ENCODE measurements at places on chromosomes 11 and 22.

GRCh38 chr11:12241401-12241800 is 131.0 kb downstream of the MICAL2 start:
- DNase-seq, result no peak

GRCh38 chr11:69270941-69271340 is 23.0 kb upstream of the MYEOV start:
- DNase-seq, result no peak

DNA sequence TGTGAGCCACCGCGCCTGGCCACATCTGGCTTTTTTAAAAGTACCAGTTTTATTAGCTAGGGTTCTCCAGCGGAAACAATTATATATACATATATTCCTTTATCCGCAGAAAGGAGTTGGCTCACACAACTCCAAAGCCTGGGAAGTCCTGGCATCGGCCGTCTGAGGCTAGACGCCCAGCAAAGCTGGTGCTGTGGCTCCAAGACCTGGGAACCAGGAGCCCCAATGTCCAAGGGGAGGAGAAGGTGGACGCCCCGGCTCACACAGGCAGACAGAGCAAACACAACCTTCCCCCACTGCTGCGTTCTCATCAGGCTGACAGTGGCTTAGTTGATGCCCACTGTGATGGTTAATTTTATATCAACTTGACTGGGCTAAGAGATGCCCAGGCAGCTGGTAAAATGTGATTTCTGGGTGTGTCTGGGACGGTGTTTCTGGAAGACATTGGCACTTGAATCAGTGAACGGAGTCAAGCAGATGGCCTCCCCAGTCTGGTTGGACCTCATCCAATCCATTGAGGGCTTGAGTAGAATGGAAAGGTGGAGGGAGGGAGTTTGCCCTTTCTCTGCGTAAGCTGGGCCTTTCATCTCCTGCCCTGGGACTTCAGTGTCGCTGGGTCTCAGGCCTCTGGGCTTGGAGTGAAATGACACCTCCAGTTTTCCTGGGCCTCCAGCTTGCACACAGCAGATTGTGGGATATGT is 904.4 kb downstream of the BRD1 start:
- DNase-seq, result no peak

DNA sequence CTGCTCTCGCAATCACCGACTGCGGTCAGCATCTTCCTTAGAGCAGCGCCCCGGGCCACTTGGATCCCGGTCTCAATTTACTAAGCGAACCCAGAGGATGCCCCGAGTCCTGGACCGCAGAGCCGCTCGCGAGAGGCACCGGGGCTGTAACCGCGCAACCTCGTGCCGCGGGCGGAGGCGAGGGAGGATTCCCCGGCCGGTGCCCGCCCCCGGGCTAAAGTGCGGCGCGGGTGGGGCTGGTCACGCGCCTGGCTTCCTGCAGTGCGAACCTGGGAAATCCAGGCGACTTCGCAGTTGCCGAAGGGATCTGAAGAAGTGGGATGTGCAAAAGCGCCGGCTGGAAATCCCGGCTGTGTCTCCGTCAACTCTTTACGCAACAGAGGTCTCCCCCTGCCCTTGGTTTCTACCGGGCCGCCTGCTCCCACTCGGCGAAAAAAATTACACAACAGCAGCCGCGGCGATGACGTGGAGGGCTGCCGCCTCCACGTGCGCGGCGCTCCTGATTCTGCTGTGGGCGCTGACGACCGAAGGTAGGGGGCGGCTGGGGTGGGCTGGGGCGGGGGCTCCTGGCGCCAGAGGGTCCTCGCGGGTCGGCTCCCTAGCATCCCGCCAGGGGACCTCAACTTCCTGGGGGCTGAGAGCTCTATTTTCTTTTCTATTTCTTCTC is at the start of gene NCR3LG1:
Gene NCR3LG1 (plus strand): TSS at position 291 of the 667 bp plus-strand sequence. CDS start 170 bp downstream, at position 461.
- DNase-seq, result peak; percentile 44

- no peak for DNase-seq
These were observed 18.0 kb downstream of the FLRT1 start for GRCh38 chr11:64053699-64054098.

DNA sequence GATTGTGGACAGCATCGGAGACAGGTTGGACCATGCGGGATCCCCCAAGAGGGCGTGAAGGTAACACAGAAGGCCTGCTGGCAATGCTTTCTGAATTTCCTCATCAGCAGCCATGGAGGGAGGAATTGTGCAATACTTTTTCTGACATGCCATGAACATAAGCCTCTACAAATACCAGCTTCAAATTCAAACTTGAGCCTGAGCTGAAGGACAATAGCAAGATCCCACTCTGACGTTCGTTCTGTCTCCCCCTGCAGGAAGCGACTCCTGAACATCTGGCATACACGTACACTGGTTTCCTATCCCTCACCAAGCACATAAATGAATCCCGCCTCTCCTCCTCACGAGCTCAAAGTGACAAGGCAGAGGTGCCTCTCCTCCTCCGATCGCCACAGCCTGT is 312.2 kb downstream of the BRD1 start:
- no peak for DNase-seq

DNA sequence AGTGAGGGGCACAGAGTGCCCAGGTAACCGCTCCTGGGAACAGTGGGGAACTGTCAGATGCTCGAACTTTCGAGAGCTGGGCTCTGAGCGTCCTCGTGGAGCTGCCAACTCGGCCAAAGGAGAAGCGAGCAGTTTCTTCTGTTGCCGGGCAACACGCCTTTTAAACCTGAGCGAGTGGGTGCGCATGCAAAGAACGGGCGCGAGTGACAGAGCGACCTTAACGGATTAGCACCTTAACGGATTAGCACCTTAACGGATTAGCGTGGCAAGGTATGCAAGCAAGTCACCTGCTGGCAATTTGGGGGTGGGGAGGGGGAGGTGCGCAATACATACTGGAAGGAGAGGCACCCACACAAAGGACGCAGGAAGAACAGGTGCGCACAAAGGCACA is 61.8 kb upstream of the PRODH start:
- peak; percentile 51 for DNase-seq

DNA sequence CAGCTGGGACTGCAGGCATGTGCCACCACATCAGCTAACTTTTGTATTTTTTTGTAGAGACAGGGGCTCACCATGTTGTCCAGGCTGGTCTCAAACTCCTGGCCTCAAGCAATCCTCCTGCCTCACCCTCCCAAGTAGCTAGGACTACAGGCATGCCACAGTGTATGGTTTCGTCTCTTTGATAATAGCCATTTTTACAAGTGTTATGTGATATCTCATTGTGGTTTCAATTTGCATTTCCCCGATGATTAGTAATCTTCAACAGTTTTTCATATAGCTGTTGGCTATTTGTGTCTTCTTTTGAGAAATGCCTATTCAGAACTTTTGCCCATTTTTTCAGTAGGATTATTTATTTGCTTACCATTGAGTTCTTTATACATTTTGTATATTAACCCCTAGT is 9.0 kb upstream of the MTMR3 start:
- DNase-seq, result no peak

DNA sequence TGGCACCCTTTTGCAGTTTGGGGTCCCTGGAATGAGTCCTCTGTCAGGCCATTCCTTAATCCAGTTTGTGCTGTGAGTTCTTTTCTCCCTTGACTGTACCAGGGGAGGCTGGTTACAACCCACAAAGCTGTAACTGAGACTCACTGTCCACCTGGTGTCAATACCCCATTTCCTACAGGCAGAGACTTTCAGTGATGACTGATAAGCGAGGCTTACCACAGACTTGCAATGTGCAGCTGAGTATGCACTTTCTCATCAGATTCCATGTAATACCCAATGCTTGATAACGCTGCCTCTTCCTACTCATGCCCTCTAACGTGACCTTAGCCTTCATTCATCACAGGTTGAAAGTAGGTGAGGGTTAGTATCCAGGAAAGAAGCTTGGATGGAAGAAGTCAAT is 120.1 kb downstream of the INSC start:
- no peak for DNase-seq

GRCh38 chr11:35515224-35515623 is 10.2 kb downstream of the PAMR1 start:
- no peak for DNase-seq

DNA sequence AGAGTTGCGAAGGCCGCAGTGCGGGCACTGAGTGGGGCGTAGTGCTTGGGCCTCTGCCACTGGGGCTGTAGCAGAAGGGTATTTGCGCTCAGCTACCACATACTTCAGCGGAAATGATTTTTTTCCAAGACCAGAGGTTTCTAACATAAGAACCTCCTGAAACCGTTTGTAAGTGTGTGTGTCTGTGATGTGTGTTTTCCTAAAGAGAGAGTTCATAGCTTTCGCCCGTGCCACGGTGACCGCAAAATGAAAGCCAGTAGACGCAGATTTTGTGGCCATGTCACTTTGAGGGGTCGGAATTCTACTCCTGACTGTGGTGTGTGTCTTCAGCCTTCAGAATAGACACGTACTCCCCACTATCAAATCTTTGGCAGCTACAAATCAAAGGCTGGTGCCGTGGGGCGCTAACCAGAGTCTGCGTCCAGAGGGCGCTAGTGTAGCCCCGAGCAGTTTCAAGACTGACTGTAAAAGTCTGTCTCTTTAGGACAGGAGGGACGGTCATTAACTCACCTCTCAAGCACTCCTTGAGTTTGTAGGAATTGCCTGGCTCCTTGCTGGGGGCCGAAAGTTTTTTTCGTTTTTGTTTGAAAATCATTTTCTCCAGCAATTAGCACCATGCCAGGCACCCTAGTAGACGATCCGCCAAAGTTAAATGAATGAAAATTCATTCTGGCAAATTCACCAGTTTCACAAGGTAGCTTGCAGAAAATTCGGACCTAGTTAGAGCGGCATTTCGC is 2.5 kb upstream of the CALCA start:
- DNase-seq, result no peak

DNA sequence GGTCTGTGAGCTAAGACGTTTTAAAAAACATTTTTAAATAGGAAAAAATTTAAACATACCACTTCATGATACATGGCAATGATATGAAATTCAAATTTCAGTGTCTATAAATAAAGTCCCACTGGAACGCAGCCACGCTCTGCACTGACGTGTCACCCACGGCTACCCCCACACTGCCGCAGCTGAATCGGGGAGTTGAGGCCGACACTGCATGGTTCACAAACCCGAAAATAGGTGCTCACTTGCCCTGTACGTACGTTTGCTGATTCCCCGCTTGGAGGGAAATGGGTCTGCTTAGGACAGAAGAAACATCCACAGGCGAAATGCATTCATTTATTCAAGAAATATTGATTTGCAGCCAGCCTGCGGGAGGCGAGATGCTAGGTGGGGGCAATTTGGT is 1342.3 kb downstream of the TBC1D22A start:
- no peak for DNase-seq

- DNase-seq, result no peak
These were observed 21.5 kb downstream of the SHANK3 start for GRCh38 chr22:50694099-50694605.

DNA sequence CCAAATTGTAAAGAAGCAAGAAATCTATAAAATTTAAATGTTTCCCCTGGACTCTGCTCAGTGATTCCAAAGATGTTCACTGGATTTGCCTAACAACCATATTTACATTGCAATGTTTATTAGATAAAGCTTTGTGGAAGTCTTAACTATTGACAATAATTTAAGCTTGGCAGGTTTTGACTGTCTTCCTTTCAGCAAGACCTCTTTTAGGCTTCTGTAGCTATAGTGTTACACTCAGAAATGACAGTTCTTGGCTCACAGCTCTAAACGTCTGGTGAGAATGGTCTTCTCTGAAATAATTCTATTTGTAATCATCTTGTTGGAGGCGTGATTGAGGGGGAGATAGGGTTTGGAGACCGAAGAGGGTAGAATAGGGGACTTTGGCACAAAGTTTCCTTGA is 44.8 kb upstream of the CRTAM start:
- no peak for DNase-seq

DNA sequence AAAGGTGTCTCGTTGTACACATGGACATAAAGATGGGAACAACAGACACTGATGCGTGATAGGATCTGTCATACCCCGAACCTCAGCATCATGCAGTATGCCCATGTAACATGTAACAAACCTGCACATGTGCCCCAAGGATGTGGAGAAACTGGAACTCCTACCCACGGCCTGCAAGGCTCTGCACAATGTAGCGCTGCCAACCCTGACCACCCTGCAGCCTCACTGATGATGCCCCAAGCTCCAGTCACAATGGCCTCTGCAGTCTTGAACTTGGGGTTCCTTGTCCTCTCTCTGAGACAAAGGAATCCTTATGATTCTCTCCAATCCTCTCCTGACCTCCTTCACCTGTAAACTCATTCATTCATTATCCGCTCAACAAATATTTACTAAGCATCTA is 14.2 kb downstream of the LMO1 start:
- no peak for DNase-seq

DNA sequence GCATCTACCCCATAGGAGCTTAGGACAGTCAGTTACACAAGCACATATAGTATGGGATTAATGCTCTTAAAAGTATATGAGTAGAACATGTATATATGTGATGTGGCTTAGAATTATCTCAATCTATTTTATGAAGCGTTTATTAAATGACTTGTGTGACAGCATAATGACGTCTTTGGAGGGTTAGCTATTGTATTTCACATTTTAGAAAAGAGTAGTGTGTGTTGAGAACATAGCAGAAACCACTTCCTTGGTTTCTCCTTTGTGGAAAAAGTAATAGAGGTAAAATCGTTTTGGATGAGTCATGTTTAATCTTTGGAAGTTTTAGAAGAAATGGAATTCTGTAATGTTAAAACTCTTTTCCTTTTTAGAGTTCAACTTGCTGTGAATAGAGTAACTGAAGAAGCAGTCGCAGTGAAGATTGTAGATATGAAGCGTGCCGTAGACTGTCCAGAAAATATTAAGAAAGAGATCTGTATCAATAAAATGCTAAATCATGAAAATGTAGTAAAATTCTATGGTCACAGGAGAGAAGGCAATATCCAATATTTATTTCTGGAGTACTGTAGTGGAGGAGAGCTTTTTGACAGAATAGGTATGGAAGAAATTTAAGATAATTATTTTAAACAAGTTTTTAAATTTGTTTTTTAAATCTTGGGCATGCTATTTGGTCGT is 2.4 kb downstream of the CHEK1 start:
- DNase-seq, result no peak

DNA sequence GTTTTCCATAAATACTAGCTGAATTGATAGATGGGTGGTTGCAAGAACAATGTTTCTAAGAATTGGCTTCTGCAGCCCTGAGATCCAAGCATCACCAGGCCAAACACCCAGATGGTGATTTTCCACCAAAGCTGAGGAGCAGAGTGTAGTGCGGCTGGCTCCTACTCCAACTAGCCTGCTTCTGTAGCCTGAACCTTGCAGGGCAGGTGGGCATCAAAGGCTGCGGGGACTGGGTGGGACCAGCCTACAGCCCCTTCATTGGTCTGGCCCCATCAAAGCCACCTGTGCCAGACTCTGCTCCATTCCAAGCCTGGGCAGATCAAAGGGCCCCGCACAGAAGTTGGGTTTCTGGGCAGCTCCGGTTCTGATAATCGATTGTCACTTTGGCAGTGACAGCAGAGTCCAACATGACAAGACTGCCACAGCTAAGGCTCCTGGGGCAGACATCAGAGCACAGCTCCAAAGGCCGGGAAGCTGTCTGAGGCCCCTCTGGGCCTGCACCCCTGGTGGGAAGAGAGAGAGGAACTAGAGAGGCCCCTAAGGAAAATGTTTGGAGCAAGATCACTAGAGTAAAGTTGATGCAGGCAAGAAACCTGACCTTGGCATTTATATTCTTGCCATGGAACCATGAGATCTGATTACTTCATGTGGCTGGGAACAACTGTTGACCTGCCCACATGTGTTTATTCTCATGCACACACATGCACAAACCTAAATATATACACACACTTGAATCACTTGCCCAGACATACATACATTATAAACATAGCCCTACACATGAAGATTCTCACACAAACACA is 582.9 kb downstream of the INSC start:
- DNase-seq, result no peak

- no peak for DNase-seq
These were observed 16.0 kb downstream of the POLA2 start for GRCh38 chr11:65277631-65278277.

Measured in midbrain (tissue), 1 donor.